ENCODE measurements at places on chromosomes 6 and 20. TPM values are rescaled to one million over a fixed set of nuclear protein-coding genes. Genes with fewer than 3 reads are reported as not detected.

BPIFB4 gene
- total RNA-seq = not detected

OLIG3 gene
- not detected for total RNA-seq

RSPO3 gene
- total RNA-seq = not detected

C6orf58 gene
- total RNA-seq = not detected

CAP2 gene
- under 0.01 TPM for total RNA-seq

BMP6 gene
- total RNA-seq = 7.8 TPM

RFX6 gene
- total RNA-seq = not detected

BAG2 gene
- 2.2 TPM for total RNA-seq

CD93 gene
- 5.9 TPM for total RNA-seq

ARG1 gene
- total RNA-seq = under 0.01 TPM

C20orf202 gene
- under 0.01 TPM for total RNA-seq

INSM1 gene
- total RNA-seq = not detected

PTPN1 gene
- total RNA-seq = 28.8 TPM

TCFL5 gene
- total RNA-seq = 2.7 TPM

AGPAT4 gene
- 28.5 TPM for total RNA-seq

RIMS1 gene
- under 0.01 TPM for total RNA-seq

OOEP gene
- 0.27 TPM for total RNA-seq

DTD1 gene
- total RNA-seq = 39.6 TPM

PXMP4 gene
- 6.7 TPM for total RNA-seq

CPNE5 gene
- total RNA-seq = 0.81 TPM

SLC22A3 gene
- under 0.01 TPM for total RNA-seq

APCDD1L gene
- total RNA-seq = under 0.01 TPM

SLC22A2 gene
- total RNA-seq = not detected

FERMT1 gene
- total RNA-seq = 2.4 TPM

RGS17 gene
- total RNA-seq = under 0.01 TPM

CFAP61 gene
- total RNA-seq = not detected

BANF2 gene
- not detected for total RNA-seq

EPHA7 gene
- not detected for total RNA-seq

NHLRC1 gene
- 8.1 TPM for total RNA-seq

KIZ gene
- 4.8 TPM for total RNA-seq

SOX18 gene
- 0.54 TPM for total RNA-seq

STX7 gene
- total RNA-seq = 17.8 TPM

FILIP1 gene
- under 0.01 TPM for total RNA-seq

GRM4 gene
- total RNA-seq = under 0.01 TPM

SLC17A1 gene
- total RNA-seq = not detected

ZKSCAN3 gene
- 6.2 TPM for total RNA-seq

TAGAP gene
- total RNA-seq = 67.3 TPM

COL11A2 gene
- total RNA-seq = 0.27 TPM

CALHM4 gene
- total RNA-seq = not detected

HLA-C gene
- total RNA-seq = 1,739 TPM

PAK5 gene
- total RNA-seq = not detected

SH3BGRL2 gene
- 4.6 TPM for total RNA-seq

SLPI gene
- total RNA-seq = not detected

SAMD3 gene
- 0.54 TPM for total RNA-seq

Data from hematopoietic multipotent progenitor cell (in vitro differentiated cells).